ENCODE measurements at places on chromosomes 5 and 9.
A peak's percentile ranks its signal among the peaks of the same experiment; 100 is the strongest.

GRCh38 chr9:132983491-132984201 is 5.2 kb downstream of the GFI1B start:
- DNase-seq: no peak

- DNase-seq: no peak
Measured at GRCh38 chr9:121701736-121702261, 50.4 kb downstream of the DAB2IP start.

- no peak for DNase-seq
Measured at GRCh38 chr9:38226491-38226951, 157.5 kb upstream of the SHB start.

GRCh38 chr9:6757456-6758247 is at the start of gene KDM4C:
Gene KDM4C (plus strand): TSS chr9:6757973. CDS start chr9:6792989, 35,016 bp downstream.
- DNase-seq: peak; percentile 61

DNA sequence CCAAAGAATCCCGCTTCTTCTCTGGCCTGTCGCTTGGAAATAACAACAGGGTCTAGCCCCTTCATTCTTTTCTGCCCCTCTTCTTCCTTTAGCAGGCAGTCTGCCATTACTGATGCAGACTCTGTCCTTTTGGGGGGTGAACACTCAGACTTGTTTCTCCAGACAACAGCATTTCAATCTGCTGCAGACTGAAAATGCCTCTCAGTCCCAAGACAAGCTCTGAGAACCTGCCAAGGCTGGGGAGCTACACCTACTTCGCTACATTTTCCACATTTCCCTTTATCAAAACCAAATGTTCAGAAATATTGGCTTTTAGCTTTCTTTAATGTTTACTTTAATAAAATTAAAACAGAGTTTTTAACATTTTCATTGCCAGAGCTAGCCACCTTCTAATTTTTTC is 152.4 kb downstream of the MPDZ start:
- no peak for DNase-seq

DNA sequence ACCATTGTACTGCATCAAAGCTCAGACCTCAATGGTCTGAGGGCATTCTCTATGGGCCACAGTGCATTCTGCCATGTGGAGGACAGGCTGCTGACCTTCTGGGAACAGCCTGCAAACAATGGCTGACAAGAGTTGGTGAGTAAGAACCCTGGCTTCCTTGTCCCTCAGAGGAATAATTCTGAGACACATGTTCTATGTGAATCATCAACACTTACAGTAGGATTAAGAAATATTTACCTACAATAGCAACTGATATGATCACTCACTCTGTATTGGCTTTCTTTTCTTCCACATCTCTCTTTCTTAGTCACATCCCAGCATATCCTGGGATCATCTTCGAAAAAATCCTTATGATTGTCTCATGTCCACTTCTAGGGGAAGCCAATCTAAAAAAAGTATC is 306.5 kb upstream of the ITGA1 start:
- no peak for DNase-seq

DNA sequence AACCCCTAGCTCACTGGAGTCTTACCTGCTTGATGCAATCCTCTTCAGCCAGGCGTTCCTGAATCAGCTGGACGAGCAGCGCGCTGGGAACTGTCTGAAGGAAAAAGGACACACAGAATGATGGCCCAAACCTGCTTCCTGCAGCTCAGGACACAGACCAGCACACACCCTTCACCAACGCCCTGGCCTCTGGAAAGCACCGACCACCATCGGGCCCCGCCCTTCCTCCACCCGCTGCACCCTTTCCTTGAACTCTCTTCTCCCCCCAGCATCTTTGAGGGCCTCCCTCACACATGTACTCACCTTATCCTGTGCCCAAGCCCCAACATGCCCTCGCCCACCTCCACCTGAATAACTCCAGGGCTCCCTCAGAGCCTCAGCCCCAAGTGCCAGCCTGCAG is 23.3 kb downstream of the AK8 start:
- DNase-seq: no peak

- DNase-seq: no peak
Measured at GRCh38 chr5:167752936-167753335, 538.5 kb upstream of the WWC1 start.

DNA sequence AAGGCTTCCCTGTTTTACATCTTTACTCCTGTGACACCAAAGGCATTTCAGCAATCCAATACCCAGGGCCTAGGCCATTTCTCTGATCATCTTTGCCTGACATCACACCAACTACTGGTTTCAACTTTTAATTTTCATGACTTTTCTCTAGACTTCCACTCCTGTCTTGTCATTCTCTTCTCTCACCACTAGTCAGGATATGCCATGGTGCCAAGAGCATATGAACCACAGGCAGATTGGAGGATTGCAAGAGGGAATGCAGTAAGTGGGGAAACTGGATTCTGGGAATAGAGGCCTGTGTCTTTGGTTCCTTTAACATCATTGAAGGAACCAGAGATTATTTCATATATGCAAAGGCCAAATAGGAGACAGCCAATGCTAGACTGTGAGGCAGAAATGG is 69.3 kb downstream of the ANKRD31 start:
- no peak for DNase-seq

DNA sequence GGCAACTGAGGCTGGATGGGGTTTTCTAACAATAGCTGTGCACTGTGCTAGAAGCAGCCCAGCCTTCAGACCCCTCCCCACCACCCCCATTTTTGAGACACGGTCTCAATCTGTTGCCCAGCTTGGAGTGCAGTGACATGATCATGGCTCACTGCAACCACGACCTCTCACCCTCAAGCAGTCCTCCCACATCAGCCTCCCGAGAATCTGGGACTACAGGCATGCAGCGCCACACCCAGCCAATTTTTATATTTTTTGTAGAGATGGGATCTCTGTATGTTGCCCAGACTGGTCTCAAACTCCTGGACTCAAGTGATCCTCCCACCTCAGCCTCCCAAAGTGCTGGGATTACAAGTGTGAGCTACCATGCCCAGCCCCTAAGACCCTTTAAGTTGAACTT is 182.5 kb downstream of the DRD1 start:
- no peak for DNase-seq

GRCh38 chr5:42715785-42716184 is 40.8 kb upstream of the CCDC152 start:
- no peak for DNase-seq

DNA sequence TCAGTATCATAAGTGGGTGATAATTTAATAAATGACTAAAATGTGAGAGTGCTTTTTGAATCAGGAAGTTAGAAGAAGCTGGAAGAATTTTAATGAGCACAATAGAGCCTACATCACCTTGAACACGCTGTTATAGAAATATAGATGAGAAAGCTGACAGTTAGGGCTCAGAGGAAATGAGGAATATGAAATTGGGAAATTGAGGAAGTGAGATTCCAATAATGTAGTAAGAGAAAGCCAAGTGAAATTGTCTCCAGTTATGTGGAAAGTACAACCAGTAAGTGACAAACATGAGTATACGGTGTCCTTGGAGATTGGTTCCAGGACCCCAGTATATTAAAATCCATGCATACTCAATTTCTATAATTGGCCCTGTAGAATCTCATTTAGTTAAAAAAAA is 235.9 kb upstream of the FAM174A start:
- no peak for DNase-seq

DNA sequence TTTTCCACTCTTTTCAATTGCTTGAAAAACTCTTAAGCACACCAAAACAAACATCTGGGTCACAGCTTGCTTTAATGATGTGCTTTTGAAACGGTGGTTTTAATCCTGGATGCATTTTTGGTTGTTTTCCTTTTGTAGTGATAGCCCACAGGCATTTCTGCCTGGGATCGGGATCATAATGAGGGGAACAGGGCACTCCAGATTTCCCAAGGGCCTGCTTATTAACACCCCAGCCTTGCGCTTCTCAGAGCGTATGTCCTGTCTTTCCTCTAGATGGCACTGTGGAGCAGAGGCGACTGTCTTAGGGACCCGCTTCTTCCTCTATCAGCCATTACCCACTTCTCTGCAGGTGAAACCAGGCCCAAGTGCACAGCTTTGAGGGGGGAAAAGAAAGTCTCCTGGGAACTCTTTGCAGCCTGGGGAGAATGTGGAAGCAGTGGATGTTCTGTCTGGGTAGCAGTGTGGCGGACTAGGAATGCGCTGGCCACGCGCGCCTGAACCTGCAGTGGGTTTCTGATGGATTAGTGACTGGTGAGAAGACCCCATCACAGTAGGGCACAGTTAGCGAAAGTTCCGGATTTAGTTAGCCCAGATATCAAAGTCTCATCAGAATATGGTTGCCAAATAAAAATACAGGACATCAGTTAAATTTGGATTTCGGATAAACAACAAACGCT is 190.1 kb downstream of the GNA14 start:
- DNase-seq: no peak

DNA sequence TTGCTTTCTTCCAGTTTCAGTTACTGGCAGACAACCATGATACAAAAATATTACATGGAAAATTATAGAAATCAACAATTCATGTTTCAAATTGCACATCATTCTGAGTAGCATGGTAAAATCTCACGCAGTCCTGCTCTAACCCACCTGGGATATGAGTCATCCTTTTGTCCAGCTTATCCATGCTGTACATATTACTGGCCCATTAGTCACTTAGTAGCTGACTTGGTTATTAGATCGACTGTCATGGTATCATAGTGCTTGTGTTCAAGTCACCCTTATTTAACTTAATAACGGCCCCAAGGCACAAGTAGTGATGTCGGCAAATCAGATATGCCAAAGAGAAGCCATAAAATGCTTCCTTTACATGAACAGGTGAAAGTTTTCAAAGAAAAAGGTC is 41.2 kb downstream of the NADK2 start:
- DNase-seq: no peak

- DNase-seq: no peak
Measured at GRCh38 chr5:160342413-160342941, 27.9 kb downstream of the C1QTNF2 start.

- no peak for DNase-seq
Measured at GRCh38 chr9:114662081-114662989, 4.7 kb upstream of the TEX53 start.

GRCh38 chr9:34652602-34653000 is 616 bp downstream of the IL11RA start:
- DNase-seq: no peak

- DNase-seq: no peak
Measured at GRCh38 chr9:77588271-77588937, 59.7 kb downstream of the GNA14 start.

DNA sequence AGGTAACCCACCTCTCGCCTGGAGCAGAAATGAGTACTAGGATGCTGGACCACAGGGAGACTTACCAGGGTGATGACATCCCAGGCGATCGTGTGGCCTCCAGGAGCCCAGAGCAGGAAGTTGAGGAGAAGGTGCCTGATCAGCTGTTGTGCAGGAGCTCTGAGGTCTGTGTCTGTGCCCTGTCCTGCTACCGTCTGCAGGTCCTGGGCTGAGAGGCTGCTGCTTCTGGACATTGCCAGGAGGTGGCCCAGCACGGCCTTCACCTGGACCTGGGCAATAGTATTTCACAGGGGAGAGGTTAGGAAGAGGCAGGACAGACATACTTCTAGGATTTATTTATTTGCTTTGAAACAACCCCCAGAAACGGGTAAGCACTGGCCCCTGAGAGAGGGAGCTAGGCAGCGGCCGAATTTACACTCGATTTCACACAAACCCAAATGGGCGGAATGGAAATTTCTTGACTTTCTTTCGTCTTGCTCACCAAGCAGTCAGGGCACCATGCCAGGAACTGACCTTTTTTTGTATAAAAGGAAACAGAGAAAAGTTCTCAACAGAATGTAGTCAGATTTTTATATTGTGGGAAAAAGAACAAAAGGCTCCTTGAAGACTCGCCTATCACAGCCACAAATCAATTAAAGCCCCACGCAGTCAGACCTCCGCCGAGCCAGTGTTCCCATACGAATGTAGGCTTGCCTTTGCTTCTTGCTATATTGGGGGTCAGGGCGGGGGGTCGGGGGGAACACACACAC is 210.3 kb downstream of the FANCC start:
- peak; percentile 52 for DNase-seq

DNA sequence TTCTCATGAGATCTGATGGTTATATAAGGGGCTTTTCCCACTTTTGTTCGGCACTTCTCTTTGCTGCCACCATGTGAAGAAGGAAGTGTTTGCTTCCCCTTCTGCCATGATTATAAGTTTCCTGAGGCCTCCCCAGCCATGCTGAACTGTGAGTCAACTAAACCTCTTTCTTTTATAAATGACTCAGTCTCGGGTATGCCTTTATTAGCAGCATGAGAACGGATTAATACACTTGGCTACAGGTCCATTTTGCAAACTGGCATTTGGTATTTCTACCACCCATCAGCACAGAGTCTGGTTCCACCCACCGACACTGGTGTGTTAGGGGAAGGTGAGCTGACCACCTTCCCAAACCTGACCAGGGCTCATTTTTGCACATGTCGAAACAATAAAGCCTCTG is 47.9 kb upstream of the RARS1 start:
- no peak for DNase-seq

GRCh38 chr5:119269061-119269944 is 86.5 kb upstream of the TNFAIP8 start:
- no peak for DNase-seq

DNA sequence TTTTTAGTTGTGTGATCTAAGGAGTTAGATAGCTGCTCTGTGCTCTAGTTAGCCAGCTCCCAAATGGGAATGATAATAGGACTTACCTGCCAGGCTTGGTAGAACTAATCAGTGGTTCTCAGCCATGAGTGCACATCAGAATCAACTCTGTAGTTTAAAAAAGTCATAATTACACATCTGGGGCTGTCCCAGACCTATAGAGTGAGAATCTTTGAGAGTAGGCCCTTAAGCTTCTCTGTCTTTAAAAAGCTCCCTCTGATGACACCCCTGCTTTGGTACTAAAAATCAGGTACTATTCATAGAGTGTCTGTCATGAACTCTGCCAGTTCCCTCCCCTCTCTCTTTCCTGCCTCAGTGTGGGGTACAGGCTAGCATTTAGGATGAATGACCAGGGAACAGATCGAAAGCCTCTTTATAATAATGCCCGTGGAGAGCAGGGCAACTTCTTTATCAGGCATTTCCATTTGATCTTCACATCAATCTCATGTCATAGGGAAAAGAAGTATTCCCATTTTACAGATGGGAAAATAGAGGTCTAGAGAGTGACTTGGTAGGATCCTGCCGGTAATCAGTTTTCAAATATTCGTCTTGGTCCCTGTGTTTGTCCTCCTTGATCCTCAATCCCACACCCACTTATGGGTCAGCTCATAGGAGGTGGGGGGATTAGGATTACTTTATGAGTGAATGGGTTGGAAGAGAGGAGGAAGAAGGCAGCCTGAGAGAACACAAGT is 15.3 kb downstream of the PPARGC1B start:
- DNase-seq: no peak

GRCh38 chr5:59042201-59043055 is 459.6 kb downstream of the RAB3C start:
- DNase-seq: no peak

- no peak for DNase-seq
Measured at GRCh38 chr9:16191691-16192402, 639.0 kb downstream of the CCDC171 start.

- no peak for DNase-seq
Measured at GRCh38 chr5:90251447-90251846, 158.1 kb downstream of the CETN3 start.

Measured in glomerular endothelial cell (primary cell).